ENCODE measurements at places on chromosomes 5 and 9.

DNA sequence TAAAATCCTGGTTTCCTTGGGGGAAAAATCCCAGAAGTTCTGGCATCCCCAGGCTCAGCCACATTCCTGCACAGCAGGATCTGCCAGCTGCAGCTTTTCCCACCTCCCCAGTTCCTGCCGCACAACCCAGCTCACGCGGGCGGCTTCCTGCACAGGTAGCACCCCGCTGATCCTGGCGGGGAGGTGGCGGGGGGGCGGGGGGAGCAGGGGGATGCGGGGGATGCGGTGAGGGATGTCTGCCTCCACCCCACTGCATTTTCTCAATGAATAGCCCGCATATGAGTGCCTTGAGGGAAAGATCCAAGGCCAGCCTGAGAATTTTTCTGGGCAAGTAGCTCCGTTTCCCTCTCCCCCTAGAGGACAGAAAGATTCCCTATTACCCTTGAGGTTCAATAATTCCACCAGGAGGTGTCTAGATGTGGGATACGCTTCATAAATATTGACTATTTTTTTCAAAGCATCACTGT is 21.1 kb downstream of the GFPT2 start:
- DNase-seq = no peak

GRCh38 chr9:113417370-113417769 is 6.8 kb downstream of the C9orf43 start:
- no peak for DNase-seq

DNA sequence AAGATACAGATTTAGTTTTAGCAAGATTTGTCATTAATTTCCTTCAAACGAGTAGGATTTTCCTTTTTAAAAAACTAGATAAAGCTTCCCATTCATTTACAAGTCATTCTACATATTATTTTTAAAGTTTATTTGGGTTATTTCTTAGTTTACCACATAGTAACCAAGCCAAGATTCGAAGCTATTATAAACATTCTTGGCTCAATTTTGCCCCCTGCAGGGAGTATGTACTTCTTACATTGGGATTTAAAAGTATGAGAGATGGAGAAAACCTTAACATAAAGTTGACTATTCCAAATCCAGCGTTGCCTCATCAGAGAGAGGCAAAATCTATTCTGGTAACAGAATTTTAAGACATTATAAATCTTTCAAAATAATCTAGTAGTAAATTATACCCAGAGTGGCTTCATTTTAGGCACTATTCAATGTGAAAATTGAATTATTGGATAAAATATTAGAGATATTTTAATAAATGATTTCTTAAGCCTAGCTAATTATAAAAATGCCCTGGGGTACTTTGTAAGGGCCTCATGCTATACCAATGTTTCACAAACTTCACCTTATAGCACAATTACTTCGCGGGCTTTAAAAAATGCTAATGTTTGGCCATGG is 39.1 kb downstream of the FBN2 start:
- DNase-seq = no peak

DNA sequence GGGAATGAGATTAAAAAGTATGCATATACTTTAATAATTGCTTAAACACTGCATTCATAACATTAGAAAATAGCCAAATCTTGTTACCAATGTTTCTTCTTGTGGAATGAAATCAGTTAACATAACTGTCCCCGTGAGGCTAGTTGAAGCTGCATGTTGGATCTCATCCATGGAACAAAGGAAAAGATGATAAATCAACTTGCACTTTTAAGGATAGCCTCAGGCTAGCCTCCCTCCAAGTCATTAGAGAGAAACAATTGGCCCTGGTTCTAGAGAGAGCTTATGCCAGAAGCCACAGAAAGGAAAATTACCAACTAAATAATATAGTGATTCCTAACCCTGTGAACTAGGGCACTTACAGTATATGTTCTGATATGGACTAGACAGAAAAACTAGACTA is 66.9 kb downstream of the GRIN3A start:
- no peak for DNase-seq

GRCh38 chr9:129291041-129291501 is 113.0 kb upstream of the IER5L start:
- no peak for DNase-seq

- no peak for DNase-seq
Measured at GRCh38 chr5:10467281-10468198, 25.9 kb downstream of the ROPN1L start.

DNA sequence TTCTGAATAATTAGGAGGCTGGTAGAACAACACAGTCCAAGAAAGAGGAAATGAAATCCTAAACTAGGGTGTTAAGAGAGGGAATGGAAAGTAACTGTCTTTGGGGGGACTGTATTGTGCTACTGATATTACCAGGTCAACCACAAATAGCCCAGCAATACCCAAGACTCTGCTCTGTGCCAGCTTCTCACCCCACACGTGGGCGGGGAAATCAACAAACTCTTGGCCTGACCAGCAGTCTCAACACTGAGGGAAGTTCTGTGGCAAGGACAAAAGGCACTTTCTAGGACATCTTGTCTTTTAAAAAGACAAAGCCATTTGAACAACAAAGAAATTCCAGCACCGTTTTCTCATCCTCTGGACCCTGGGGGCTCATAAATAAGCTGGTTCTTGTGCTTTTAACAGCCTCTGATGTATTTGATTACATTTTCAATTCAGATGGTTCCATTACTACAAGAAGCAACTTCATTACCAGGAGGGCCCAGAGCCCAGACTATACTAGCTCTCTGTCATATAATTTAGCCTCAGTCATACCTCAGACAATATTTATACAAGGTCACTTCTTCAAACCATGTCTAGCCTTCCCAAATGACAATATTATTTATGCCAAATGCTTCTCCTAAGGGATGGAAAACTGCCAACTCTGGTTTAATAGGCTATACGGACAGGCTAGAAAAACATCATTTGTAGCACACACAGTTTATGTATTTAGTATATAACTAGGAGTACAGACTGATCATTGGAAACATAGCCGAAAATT is 297.8 kb downstream of the CWC27 start:
- no peak for DNase-seq

- DNase-seq = no peak
Measured at GRCh38 chr5:3606121-3606831, 10.6 kb downstream of the IRX1 start.

GRCh38 chr5:132915681-132916080 is 42.2 kb downstream of the LEAP2 start:
- DNase-seq = no peak

DNA sequence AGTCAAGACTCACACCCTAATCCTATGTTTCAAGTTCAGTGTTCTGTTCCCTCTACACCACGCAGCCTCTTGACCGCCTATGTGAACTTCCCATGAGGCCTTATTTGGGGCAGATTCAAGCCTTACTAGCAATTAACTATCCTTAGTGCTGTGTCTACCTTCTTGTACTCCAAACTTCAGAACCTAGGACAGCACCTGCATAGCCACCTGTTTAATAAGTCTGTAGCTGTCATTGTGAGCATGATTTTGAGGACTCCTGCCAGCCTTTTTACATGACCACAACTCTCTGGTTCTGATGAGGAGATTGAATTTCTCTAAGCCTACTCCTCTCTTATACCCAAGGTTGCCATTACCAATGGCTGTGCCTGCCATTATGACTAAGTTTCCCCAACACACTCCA is 50.8 kb upstream of the PCSK1 start:
- no peak for DNase-seq

GRCh38 chr5:172527559-172527958 is 73.2 kb upstream of the SH3PXD2B start:
- DNase-seq = no peak

GRCh38 chr5:137708796-137709559 is 26.9 kb downstream of the KLHL3 start:
- no peak for DNase-seq

GRCh38 chr5:50553560-50553984 is 112.5 kb upstream of the EMB start:
- no peak for DNase-seq

DNA sequence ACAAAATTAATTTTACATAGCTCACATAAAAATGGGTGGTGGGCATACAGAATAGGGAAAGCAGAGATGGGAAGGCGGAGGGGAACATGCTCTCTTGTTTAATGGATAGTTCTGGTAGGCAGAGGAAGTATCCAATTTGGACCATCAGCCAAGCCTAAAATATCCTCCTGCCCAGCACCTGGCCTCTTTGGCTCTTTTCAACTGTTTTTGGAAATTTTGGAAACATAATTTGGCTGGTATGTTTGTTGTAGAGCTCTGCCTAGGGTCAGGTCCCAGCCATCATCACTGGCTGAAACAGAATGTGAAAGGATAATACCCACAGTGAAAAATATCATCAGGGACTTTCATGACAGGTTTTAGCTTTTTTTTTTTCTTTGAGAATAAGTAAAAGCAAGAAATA is 467.3 kb upstream of the DMAC1 start:
- no peak for DNase-seq

GRCh38 chr9:137432687-137433348 is 8.3 kb downstream of the ENTPD8 start:
- no peak for DNase-seq

DNA sequence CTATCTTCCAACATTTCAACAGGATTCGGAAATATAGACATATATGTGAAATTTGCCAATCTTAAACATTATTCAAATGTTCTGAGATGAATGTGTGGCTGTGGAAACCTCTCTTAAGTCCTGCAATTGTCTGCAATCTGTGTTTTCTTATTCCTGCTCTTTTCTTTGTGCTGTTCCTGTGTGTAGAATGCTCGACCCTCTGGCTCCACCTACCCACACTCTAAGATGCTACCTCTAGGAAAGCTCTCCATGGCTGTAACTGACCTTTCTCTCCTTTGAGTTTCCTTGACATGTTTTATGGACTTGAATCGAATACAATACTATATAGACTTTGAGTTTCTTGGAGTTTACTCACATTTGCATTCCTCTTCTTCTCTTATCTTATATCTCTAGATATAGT is 120.6 kb upstream of the ASTN2 start:
- DNase-seq = no peak

GRCh38 chr5:32707418-32707997 is 3.6 kb upstream of the NPR3 start:
- DNase-seq = no peak

DNA sequence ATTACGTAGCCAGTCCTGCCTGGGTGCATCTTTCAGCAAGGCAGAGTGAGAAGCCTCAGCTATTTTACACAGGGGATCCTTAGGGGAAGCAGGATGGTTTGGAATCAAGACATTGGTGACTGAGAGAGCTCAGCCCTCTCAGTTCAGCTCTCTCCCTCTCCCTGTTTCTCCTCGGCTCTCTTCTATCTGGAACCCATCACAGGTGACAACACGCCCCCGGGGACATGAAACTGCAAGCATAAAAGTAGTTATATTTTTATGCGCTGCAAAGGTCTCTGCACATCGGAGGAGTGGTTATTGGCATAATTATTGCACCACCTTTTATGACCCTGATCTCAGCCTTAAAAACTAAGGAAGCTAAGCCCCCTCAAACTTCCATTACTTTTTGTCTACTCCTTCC is 14.2 kb downstream of the TMOD1 start:
- DNase-seq = no peak

DNA sequence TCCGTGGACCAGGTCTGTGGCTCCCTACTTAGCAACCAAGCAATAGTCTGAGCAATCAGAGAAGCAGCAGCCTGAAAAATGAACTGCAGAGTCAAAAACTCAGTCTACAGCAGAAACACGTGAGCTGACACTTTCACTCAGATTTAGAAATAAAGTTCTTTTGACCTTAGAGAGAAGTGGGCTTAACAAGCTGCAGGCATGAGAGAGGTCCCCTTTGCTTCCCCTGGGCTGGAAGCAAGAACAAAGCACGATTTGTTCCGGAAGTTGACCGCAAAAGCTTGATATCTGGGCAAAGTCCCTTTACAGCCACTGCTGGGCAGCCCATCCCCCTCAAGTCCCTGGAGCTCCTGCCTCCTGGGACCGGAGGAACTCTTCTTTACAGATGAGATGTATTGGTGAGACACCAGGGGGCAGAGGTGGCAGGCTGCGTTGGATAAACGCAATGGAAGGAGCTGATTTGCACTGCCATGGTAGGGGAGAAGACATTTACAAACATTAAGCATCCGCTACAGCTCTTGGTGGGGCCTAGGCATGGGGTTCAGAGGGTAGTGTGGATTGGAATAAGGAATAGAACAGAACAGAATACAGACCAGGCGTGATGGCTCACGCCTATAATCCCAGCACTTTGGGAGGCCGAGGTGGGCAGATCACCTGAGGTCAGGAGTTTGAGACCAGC is 5.8 kb upstream of the SOWAHA start:
- no peak for DNase-seq

DNA sequence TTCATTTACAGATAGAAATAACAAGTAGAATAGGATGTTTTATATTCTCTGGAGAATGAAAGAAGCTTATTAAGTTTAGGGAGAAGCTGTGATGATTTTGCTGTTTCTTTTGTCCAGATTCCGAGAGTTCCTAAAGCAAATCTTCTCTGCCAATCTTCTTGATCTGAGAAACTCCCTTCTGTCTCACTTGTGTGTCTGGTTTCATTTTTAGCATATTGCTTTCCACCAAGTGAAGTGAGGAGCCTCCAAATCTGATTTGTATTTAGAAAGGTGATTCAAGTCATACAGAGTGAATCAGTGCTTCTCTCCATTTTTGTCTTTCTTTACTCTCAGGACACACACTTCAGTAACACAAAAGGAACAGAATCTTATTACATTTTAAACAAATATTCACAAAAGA is 48.4 kb downstream of the STX17 start:
- no peak for DNase-seq

GRCh38 chr9:97954550-97954989 is 16.6 kb upstream of the HEMGN start:
- no peak for DNase-seq

- DNase-seq = no peak
Measured at GRCh38 chr5:449151-449550, 6.2 kb downstream of the EXOC3 start.

DNA sequence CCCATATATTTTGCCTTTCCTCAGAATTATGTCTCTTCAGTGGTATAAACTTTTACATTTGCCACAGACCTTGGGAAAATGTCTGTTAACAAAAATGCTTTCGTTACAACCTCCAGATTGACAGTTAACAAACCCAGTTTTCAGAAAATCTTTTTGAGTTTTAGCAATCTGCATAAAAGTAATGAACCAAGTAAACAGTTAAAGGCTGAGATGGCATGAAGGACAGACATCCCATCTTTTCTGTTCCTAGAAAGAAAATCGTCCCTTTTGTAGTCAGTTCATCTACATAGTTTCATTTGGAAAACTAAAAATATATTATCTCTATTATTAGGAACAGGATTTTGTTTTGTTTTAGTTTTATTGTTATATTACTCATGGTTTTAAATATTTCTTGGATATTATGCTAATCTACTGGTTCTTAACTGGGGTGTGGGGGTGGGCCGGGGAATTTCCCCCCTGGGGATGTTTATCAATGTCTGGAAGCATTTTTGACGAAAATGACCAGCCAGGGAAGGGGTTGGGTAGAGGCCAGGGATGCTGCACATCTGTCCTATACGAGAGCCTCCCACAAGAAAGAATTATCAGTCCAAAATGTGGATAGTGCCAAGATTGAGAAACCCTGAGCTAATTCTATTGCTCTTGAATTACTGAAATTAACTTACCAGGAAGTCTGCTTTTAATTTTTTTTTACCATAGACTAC is 11.9 kb downstream of the FYB1 start:
- no peak for DNase-seq

DNA sequence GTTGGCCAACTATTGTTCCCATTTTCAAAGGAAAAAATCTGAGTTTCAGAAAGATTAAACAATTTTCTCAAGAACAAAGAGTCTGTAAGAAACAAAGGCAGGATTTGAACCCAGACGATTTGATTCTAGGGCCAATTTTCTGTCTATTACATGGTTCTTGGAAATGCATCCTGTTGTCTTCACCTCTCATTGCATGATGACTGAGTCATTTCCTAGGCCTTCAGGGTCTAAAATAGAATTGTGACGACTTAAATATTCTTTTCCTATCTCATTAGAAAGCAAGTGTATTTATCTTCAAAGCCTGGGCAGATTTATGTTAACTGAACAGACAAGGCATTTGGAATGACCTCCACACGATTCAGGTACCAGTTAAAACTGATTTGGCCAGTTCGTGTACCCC is 512.9 kb downstream of the NTRK2 start:
- DNase-seq = no peak

All from activated T-helper 1 cell treated with anti-CD3 and anti-CD28 coated beads, Interleukin-2, amount 50 U/mL, for 16 hours (primary cell).